ENCODE measurements at places on chromosomes 16 and 17. TPM values are rescaled to one million over a fixed set of nuclear protein-coding genes. Genes with fewer than 3 reads are reported as not detected.

Gene SCN4A
- 0.19 TPM for total RNA-seq

Gene ABCA10
- total RNA-seq = 3.5 TPM

Gene SMIM5
- total RNA-seq = 14.2 TPM

Gene CRISPLD2
- total RNA-seq = 20.0 TPM

Gene IQCK
- 7.1 TPM for total RNA-seq

Gene MMP25
- total RNA-seq = 0.92 TPM
